ENCODE measurements at places on chromosomes 3 and 15.
A peak's percentile ranks its signal among the peaks of the same experiment; 100 is the strongest.

- DNase-seq, result no peak
Observed at GRCh38 chr15:51201581-51201980, 106.9 kb upstream of the TNFAIP8L3 start.

- DNase-seq, result no peak
Observed at GRCh38 chr3:138440121-138440521, 5.7 kb downstream of the ESYT3 start.

DNA sequence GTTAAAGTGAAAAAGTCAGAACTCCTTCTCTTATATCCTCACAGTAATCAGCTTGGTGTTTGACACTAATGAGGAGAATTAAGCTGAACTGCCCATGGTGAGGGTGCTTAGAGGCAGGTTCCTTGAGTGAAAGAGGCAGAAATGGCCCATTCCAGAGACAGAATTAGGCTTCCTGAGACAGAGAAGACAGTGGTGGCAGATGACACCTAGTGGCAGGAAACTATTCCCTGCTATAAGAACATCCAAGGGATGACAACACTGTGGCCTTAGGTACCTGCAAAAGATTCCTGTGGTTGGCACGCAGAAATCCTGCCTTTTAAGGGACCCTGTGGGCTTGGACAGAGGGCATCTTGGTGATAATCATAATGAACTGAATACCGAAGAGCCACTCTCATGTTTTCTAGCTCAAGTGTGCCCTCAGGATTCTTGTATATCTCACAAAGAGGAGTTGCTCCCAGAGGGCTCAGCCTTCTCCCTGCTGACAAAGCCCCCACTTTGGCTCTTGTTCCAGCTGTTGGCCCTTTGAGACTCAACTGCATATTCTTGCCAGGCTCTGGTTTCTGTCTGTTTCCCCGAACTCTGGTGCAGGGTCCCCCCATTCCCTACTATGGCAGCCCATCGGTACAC is 56.0 kb downstream of the KBTBD12 start:
- DNase-seq, result no peak

DNA sequence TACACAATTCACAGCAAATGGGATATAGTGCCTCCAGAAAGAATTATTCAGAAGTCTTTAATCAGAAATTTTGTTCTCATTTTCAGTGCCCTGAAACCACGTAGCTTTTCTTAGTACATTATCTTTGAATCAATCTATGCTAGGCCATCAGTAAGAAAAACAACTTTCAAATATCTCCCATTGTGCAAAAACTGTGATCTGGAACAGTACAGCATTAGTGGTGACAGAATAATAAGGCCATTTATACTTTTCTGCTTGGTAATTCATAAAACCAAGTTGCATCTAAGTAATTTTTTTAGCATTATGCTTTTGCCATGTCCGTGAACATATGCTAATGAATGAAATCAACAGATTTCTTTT is 35.4 kb upstream of the ZNF385D start:
- no peak for DNase-seq

DNA sequence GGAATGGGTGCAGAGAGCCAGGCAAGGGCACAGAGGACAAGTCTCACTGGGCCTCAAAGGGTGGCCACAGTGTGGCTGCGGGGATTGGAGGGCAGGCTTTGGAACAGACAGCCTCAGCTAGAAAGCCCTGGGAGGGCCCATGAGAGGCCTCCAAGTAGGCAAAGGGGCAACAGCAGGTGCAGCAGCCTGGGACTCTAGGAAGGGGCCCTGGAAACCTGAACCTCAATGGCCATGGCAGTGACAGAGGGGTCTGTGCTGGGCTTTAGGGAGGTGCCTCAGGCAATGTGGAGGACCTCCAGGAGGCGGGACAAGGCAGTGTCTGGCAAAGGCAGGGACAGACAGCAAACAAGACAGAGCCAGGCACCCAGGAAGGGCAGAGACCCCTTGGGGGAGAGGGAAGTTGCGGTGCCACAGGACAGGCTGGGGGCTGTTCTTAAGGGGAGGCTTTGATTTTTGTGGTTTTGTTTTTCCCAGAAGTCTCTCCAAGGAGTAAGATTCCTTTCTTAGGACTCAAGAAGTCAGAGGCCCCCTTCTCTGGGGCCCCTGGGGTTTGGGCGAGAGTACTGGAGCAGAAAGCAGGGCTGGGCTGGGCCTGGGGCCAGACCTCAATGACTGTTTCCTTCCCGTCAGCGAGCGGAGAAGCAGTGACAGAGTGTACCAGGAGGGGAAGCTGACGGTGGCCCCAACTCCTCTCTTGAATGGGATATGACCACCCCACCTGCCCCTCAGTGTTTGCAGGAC is 9.7 kb downstream of the STOML1 start:
- no peak for DNase-seq

DNA sequence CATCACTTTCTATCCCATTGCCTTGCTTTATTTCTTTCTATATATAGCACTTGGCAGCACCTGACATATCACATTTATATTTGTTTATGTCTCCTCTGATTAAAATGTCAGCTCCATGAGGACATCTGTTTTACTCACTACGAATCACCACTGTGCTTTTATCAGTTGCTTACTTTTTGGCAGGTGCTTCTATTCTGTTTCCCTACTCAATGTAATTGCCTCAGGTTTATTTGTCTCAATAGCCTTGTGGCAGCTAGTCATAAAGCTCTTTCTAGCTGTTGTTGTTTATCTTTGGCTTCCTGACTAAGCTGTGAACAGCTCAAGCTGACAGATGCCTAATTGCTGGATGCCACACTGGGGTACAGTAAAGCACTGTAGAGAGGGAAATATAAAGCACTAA is 85.5 kb downstream of the VPS13C start:
- DNase-seq, result no peak

GRCh38 chr3:11566478-11566877 is 77.2 kb downstream of the VGLL4 start:
- no peak for DNase-seq

- DNase-seq, result peak; percentile 29
Observed at GRCh38 chr3:99645277-99646106, 7.1 kb downstream of the COL8A1 start.

- DNase-seq, result no peak
Observed at GRCh38 chr3:192904632-192905289, 12.9 kb downstream of the MB21D2 start.

DNA sequence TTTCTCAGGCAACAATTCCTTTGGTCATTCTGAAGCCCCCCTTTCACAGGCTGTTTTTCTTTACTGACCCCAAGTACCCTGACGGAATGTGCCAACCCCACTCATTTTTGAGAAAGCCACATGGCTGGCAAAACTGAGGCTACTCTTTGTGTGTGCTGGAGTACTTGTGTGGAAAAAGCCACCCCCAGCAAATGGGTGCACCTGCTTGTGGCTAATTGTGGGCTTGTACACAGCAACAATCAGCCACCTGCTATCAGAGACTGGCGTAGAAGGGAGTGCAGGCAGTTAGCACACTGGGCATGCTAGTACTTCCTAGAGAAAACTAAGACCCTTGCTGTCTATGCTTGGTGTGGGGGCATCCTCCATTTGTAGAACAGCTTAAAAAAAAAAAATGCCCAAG is 110.1 kb upstream of the LMOD3 start:
- no peak for DNase-seq

GRCh38 chr3:141366285-141367037 is 1.8 kb upstream of the ZBTB38 start:
- peak; percentile 57 for DNase-seq

GRCh38 chr3:175605851-175606250 is 746.7 kb downstream of the NAALADL2 start:
- no peak for DNase-seq

- no peak for DNase-seq
Observed at GRCh38 chr3:54065586-54065985, 56.8 kb upstream of the CACNA2D3 start.

GRCh38 chr3:29240248-29240647 is 40.6 kb upstream of the RBMS3 start:
- DNase-seq, result no peak

DNA sequence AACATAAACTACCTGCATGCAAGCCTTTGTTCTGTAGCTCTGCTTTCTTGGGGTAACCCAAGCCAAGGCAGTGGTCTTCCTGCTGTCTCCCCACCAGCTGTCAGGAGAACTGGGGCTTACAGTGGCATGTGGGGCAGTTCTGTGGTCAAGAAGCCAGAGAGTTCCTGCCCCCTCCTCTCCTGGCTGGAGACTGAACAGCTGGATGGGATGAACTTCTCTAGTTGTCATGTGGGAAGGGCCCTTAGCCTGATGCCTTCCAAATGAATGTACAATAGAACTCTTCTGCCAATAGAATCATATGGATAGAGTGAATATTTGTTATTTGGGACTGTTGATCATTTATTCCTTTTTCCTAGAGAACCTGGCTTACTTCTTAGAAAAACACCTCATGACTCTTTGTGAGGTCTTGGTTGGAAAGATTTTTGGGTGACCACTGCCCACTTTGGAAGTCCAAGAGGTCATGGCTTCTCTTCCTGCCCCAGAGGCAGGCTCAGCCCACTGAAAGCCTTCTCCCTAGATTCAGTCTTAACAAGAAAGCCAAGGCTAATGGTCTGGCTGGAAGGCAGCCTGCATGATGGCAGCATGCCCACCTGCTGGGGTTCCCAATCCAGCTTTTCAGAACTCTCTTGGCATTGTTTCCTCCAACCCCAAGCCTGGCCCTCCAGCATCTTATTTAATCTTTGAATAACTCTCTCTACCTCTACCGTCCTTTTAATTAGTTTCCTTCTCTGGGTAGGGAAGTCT is 462.9 kb upstream of the PROK2 start:
- DNase-seq, result no peak

DNA sequence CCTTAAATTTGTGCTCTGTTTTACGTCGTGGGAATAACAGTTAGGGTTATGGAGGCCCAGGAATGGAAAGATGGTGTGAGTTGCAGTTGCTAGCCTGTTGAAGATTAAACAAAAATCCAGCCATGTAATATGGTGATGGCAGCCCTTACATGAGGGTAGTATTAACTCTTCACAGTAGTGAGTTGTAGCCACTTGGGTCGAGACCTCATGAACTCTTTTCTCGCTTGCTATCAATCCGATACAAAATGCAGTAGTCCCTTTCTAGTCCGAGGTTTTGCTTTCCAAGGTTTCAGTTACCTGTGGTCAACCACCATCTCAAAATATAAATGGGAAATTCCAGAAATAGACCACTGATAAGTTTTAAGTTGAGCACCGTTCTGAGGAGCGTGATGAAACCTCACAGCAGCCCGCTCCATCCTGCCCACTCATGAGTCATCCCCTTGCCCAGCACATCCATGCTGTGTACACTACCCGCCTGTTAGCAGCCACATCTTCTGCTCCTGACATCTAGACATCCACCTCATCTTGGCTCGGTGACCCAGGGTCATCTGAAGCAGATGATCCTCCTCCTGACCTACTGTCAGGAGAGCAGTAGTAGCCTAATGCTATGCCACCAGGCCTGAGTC is 177.9 kb downstream of the CDIN1 start:
- DNase-seq, result peak; percentile 4

DNA sequence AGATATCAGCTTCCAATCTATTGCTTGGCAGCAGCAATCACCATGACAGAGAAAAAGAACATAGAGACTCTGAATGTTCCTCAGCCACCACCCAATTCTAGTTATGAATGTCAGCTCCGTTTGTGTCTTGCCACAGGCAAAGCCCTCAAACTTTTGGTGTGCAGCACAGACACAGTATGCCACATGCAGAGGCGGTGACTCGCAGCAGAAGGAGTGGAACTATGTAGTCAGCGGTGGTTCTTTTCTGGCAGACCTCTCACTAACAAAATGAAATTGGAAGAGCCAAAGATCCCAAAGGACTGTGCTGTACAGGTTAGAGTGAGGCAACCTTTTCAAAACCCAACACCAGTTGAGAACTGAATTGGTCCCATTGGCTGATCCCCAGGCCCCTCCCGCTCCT is 220.9 kb downstream of the SLC9A9 start:
- DNase-seq, result no peak

DNA sequence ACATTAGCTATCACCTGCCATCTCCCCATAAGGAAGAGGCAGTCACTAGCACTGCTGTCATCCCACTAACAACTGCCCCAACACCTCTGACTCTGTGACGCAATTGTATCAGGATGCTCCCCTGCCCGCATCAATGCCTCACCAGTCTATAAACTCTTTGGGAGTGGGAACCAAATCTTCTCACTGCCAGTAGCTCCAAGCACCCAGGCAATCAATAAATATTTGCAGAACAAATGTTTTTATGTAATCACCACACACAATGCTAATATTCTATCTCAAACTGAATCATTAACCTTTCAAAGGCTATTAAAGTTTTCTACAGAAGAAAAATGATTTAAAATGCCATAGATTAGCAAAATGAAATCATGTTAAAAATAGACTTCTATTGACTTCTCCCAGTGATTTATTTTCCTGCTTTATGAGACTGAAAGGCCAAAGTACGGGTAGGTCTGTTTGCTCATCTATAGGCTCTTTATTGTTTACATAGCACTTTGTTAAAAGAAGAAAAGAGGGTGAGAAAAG is 131.3 kb downstream of the PLD1 start:
- DNase-seq, result no peak

DNA sequence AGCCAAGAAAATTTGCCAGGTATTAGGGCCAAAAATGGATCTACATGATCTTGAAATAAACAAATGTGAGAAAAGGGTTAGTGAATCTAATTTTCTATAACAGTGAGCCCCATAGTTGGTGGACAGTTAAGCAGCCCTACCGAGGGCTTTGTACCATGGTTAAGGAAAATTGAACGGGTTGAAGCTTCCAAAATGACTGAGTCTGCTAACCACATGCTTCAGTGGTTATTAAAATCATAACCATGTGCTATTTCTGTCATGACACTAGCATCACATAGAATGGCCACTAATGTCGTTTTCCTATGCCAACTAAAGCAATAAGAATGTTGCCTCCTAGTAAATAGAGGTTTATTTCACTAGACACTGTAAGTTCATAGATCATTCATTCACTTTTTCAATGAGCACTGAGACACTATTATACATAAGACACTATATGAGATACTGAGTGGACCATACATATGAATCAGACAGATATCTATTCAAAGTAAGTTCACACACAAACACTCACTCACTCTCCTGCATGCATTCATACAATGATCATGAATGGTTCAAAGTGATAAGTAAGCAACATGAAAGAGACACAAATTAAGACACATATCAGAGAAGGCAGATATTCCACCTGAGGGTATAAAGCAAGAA is 4.3 kb downstream of the SST start:
- DNase-seq, result no peak

- no peak for DNase-seq
Observed at GRCh38 chr15:69561071-69561784, 108.6 kb downstream of the RPLP1 start.

DNA sequence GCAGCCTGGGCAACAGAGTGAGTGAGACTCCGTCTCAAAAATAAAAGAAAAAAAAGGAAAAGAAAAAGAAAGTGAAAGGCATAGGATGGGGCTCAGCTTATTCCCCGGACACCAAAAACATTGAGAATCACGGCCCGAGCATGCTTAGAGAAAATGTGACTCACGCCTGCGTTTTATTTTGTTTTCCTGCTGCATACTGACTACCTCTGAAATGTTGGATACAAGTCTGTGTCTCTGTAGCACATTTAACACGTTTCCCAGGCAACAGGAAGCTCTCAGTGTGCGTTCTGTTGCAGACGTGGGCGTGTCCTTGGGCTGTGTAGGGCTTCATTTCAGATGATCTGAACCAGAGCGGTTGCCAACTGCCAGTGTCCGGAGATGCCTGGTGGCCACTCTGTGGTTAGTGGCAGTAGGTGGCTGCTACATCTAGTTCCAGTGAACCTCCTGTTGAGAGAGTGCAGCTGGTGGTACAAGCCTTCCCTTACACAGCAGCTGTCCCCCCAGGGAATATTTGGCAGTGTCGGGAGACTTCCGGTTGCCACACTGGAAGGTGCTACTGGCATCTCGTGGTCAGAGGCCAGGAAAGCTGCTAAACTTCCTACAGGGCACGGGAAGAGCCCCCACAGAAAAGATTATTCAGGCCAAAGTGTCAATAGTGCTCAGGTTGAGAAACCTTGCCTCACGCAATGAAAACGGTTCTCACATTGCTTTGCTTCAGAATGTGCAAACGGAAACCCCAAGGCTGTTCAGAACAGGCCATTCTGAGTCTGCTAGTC is 3.0 kb downstream of the SLC51A start:
- DNase-seq, result no peak
